Kidney (tissue), 22 donors: ENCODE measurements at places on chromosomes 2 and 18. TPM values are rescaled to one million over a fixed set of nuclear protein-coding genes. Genes with fewer than 3 reads are reported as not detected.

The ALPI gene
- 0.49 TPM for polyA plus RNA-seq

The ECEL1 gene
- polyA plus RNA-seq, result 8.5 TPM

The SERPINB4 gene
- polyA plus RNA-seq, result not detected

The UGT1A8 gene
- 30.0 TPM for polyA plus RNA-seq

The CD28 gene
- 0.37 TPM for polyA plus RNA-seq

The ZNF804A gene
- 1.2 TPM for polyA plus RNA-seq

The FZD7 gene
- 5.6 TPM for polyA plus RNA-seq

The IL1RN gene
- polyA plus RNA-seq, result 1.3 TPM

The CLEC4F gene
- polyA plus RNA-seq, result not detected

The ST6GAL2 gene
- 0.22 TPM for polyA plus RNA-seq

The CRYGC gene
- not detected for polyA plus RNA-seq

The IL1A gene
- polyA plus RNA-seq, result not detected
